ENCODE measurements at places on chromosomes 5 and 9.

DNA sequence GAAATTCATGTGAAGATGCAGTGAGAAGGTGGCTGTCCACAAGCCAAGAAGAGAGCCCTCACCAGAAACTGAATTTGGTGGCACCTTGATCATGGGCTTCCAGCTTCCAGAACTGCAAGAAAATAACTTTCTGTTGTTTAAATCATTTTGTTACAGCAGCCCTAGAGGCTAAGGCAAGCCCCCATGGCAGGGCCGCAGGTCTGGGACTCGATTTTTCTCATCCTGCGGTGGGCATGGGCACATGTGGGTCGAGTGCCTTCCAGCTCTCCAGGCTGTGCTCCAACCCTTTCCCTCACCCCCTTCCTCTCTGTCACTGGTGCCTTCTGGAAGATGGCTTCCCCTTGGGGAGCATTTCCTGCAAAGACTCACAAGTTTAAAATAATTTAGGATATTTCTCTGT is 40.7 kb downstream of the AHRR start:
- H3K27ac ChIP-seq: no peak overlapping the region
- DNase-seq: no peak
- H3K36me3 ChIP-seq: peaks cover 33% of the 10 kb centered on the region
- H3K4me1 ChIP-seq: peaks cover 2% of the 10 kb centered on the region

GRCh38 chr9:137055385-137056364 is 1.8 kb upstream of the ENTPD2 start:
- H3K27ac ChIP-seq: no peak overlapping the region
- H3K4me3 ChIP-seq: no peak overlapping the region
- no peaks in the 10 kb centered on the region for H3K4me1 ChIP-seq
- DNase-seq: no peak

- H3K27ac ChIP-seq: no peak overlapping the region
- H3K4me3 ChIP-seq: no peak overlapping the region
- H3K27me3 ChIP-seq: no peaks in the 10 kb centered on the region
- H3K36me3 ChIP-seq: no peaks in the 10 kb centered on the region
Measured at GRCh38 chr5:54084696-54085095, 225.7 kb downstream of the ARL15 start.

DNA sequence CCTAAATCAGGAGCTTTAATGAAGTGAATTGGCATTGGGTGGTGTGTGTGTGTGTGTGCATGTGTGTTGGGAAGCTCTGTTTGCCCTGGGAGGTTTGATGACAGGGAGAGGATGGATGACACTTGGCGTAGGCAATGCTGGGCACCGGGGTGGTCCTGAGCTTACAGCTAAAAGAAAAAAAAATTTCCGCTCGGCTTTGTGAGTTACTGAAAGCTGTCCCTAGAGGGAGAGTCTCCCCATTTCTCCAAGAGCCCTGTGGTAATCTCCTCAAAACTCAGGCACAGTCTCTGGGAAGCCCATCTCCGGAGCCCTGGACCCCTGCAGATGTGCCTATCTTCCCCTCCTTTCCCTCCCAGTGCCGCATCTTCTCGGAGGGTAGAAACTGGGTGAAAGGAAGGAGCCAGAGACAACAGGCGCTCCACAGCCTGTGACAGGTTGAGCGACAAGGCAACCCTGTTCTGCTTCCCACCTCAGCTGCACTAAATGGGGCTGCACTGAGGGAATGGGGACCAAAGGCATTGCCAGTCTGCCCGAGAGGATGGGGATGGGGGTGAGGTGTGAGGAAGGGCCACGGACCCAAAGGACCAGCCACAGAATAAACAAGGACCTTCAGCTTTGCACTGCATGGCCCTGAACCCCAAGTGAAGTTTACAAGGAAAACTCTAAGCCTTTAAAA is 35.8 kb upstream of the TIFAB start:
- no peak overlapping the region for H3K27ac ChIP-seq
- H3K36me3 ChIP-seq: peaks cover 2% of the 10 kb centered on the region
- H3K4me1 ChIP-seq: peaks cover 5% of the 10 kb centered on the region
- H3K27me3 ChIP-seq: peaks cover 83% of the 10 kb centered on the region

DNA sequence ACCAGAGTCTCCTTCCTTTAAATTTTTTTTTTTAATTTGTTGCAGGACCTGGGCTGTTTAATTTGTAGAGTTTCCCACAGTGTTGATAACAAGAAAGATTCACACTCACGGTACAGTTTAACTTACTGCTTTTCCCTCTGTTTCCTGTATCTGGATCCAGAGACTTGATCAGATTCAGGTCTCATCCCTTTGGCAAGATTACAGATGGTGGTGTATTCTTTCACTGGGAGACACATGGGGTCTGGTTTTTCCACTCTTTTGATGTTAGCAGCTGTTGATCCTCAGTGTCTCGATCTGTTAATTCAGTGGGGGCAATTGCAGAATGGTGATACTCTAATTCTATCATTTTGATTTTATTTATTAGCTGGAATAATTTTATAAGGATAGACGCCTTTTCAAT is 75.4 kb upstream of the TNFAIP8 start:
- H3K4me1 ChIP-seq: peaks cover 99% of the 10 kb centered on the region
- peaks cover 80% of the 10 kb centered on the region for H3K36me3 ChIP-seq
- peaks cover 3% of the 10 kb centered on the region for H3K27me3 ChIP-seq

GRCh38 chr5:119948162-119948561 is 318.8 kb downstream of the FAM170A start:
- H3K36me3 ChIP-seq: no peaks in the 10 kb centered on the region
- H3K27ac ChIP-seq: no peak overlapping the region
- H3K4me1 ChIP-seq: no peaks in the 10 kb centered on the region
- no peak for DNase-seq
- H3K4me3 ChIP-seq: no peak overlapping the region

GRCh38 chr5:111422747-111423720 is 89.3 kb downstream of the STARD4 start:
- H3K4me1 ChIP-seq: peaks cover 2% of the 10 kb centered on the region
- H3K27me3 ChIP-seq: no peaks in the 10 kb centered on the region
- H3K27ac ChIP-seq: peak overlapping the region; percentile 46
- no peak for DNase-seq
- H3K36me3 ChIP-seq: peaks cover 55% of the 10 kb centered on the region

GRCh38 chr9:4740638-4741364 is at the start of gene AK3:
TSS of gene AK3 (minus strand) at chr9:4741202. CDS start at chr9:4741087, 115 bp downstream.
- H3K27ac ChIP-seq: peak within 1 kb of the TSS; percentile 90
- peaks cover 40% of the 10 kb centered on the region for H3K4me1 ChIP-seq
- peaks cover 15% of the 10 kb centered on the region for H3K36me3 ChIP-seq
- H3K4me3 ChIP-seq: peak within 1 kb of the TSS; percentile 89

Measured in activated naive CD4-positive, alpha-beta T cell treated with anti-CD3 and anti-CD28 coated beads, Interleukin-2, amount 10 ng/mL, durations not matched to agents 7 days and 5 days (primary cell).